ENCODE measurements at places on chromosomes 12 and 14.

- no peak for DNase-seq
Observed at GRCh38 chr12:28512406-28512805, 322.1 kb downstream of the CCDC91 start.

DNA sequence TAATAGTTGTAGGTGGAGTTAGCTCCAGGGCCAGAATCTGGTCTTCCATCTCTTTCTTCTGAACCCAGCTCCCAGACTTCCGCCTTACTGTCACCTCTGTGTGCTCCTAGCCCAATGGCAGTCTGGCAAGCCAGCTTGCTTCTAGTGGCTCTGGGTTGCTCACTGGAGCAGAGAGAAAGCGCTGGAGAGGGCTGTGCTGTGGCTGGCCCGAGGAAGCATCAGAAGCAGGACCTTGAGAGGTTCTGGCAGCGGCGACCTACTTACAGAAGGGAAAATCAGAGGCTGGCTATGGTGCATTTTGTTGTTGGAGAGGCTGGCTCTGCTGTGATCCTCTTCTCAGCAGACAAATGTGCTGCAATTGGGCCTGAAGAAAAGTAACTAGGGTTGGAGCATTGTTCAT lies 28.6 kb downstream of the KCNA5 start:
- peak; percentile 60 for DNase-seq

DNA sequence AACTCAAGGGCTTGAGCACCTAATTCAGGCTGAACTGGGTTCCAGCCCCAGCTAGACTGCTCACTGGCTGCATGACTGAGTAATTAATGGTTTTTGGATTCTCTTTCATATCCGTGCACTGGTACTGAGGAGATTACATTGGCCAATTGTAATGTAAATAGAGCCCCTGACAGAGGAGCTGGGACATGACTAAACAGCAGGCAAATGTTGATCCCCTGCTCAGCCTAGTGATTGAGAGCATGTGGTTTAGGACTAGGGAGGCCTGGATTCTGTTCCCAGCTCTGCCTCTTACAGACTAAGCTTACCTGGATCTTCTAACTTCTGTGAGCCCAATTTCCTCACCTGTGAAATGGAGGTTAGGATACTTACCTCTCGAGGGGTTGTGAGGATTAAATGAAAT lies 204.3 kb downstream of the ESR2 start:
- no peak for DNase-seq

DNA sequence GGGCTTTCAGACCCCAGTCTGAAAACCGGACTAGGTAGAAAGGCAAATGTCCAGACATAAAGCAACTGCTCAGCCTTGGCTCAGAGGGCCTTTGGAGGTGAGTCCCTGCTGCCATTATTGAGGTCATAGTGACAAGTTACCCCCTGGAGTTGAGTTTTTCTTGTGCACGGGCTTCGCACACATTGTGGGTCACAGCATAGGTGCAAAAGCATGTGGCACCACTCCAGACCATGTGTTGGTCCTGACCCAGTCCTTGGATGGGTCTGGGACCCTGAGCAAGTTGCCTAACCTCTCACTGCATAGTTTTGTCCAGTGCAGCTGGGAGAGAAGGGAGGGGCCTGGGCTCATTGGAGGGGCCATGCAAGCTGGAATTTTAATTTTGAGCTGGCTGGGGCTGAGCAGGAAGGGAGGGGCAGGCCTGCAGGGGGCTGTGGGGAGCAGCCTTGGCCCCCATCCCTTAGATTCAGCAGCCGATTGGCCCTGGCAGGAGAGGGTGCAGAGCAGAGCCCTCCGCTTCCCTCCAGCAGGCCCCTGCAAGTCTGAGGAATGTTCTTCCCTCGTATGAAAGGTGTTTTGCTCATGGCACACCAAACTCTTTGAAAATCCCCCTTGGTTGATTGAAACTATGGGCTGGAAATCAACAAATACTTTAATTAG lies 4.2 kb upstream of the KRT5 start:
- no peak for DNase-seq

- no peak for DNase-seq
Observed at GRCh38 chr12:120710805-120711296, 593 bp downstream of the UNC119B start.

- no peak for DNase-seq
Observed at GRCh38 chr14:84203896-84204295, 1326.0 kb upstream of the FLRT2 start.
